Activated naive CD4-positive, alpha-beta T cell treated with anti-CD3 and anti-CD28 coated beads, Interleukin-2, amount 50 U/mL, for 16 hours (primary cell): ENCODE measurements at places on chromosomes 1 and 21.

DNA sequence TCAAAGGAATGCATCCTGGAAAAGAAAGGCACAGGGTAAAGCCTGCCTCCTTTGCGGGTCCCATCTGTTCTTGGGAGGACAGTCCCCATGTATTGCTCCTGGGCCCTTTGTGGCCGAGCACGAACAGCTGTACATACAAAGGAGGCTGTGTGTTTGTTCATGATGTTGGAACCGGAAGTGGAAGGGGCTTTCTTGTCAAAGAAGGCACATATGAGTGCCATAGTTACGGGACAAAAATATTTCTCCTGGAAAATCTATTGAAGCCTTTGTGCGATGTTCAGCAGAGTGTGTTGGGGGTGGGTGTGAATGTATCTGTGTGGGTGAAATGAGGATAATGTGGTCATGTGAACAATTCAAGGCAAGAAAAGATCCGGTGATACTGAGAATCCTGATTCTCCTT, 297.6 kb downstream of the DISC1 start:
- no peak for DNase-seq

GRCh38 chr1:3504822-3505153, 50.3 kb downstream of the ARHGEF16 start:
- DNase-seq = no peak

- DNase-seq = no peak
Measured at GRCh38 chr1:67937010-67937409, 103.7 kb upstream of the GNG12 start.

- no peak for DNase-seq
Measured at GRCh38 chr1:178337091-178337706, 159.6 kb downstream of the CLEC20A start.

DNA sequence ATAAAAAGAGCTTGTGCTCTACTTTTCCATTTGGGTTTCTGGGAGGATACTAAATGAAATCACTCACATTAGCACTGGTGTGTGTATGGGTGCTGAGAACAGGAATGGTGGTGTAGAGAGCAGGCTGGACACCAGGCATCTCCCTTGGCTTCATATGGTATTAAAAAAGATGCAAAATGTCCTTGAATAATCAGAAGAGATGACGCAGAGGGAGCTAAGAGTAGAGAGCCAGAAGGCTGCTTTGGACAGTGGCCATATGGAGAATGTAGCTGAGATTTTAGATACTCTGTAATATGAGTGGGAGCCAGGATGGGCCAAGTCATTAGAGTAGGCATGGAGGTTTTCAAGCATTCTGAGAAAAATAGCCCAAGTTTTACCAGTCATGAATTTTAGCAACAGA, 112.3 kb upstream of the ZRANB2 start:
- no peak for DNase-seq

- DNase-seq = no peak
Measured at GRCh38 chr1:46556822-46557221, 5.4 kb upstream of the KNCN start.

- DNase-seq = no peak
Measured at GRCh38 chr1:109799445-109799844, 35.7 kb upstream of the EPS8L3 start.
